ENCODE measurements at places on chromosomes 1 and 21.

GRCh38 chr1:162179121-162179520, 109.6 kb downstream of the NOS1AP start:
- no peak for DNase-seq

DNA sequence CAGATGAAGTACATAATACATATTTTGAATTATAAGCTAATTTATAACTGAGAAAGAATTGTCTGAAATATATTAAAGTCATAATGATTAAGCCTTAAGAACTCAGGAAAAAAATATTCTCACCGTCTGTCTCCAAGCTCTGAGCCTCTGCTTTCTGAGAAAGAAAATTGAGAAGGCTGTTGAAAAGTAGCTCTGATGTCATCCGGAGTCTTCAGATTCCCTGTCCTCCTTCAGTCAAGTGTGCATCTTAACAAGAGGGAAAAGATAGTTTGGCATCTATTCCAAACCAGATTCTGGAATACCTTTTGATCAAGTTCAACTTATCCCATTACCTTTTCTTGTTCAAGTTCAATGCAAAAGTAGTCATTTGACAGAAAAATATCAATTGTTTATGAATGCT, 50.6 kb downstream of the NRIP1 start:
- DNase-seq, result no peak

DNA sequence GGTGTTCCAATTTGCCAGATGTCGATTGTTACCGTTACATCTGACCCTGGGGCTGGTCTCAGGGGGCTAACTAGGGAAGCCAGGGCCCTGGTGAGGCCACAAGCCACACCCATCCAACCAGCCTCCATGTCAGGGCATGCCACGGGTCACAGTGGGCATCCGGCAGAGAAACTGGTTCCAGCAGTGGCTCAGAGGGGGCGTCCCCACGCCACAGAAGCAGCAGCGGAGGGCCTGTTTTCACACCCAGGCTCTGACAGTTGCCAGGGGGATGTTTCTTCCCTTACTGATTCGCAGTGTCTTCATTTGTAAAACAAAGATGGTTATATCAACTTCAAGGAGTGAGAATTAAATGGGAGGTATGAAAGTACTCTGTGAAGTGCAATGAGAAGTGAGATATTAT, 75.0 kb upstream of the COX20 start:
- no peak for DNase-seq

GRCh38 chr1:65289449-65289848, 19.9 kb upstream of the DNAJC6 start:
- DNase-seq, result no peak

DNA sequence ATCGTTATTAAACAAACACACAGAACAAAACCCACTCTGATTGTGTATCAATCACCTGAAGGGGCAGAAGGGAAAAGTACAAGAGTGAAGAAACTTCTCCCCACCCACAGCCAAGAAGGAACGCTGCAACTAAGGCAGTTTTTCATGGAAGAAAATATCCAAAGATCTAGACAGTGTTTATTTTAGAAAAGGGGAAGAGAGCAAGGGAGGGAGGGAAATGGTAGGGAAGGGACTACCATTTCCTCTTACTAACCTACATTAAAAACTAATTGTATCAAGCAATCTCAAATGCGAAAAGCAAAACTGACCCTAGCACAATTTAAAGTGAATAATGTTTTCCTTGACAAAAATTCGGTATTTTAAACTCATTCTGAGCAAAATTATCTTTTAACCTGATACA, 3.5 kb downstream of the NRIP1 start:
- DNase-seq, result no peak

- DNase-seq, result no peak
Measured at GRCh38 chr1:43592974-43593683, 56.8 kb upstream of the KDM4A start.

DNA sequence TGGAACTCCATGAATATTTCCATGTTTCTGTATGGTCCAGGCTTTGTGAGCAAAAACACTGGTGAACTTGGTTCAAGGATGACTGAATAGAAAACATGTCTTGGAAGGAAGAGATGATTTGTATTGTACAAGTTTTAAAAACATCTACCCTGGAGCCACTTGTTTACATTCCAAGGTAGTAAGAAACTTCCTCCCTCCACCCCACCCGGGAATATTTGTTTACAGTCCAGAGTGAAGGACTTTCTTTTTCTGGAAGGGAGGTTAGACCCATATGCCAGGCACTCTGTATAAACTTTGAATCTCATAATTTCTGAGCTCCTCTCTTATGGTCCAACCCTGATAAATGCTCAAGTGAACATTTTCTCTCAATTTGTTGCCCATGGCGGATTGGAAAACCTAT, 323.3 kb upstream of the LYPLAL1 start:
- DNase-seq, result no peak

DNA sequence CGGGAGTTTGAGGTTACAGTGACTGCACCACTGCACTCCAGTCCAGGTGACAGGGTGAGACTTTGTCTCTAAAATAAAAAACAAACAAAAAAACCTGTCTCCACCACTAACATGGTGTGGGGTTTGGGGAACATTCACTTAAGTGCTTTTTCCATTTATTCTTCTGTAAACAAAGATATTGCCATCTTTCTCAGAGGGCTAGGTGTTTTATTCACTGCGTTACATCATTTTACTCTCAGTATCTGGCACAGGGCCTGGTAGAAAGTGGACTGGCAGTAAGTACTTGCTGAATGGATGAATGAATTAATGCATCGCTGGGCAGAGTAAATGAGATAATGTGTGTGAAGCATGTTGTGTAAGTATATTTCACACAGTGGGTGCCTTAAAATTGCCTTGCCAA, 20.1 kb downstream of the KIAA0040 start:
- DNase-seq, result no peak

DNA sequence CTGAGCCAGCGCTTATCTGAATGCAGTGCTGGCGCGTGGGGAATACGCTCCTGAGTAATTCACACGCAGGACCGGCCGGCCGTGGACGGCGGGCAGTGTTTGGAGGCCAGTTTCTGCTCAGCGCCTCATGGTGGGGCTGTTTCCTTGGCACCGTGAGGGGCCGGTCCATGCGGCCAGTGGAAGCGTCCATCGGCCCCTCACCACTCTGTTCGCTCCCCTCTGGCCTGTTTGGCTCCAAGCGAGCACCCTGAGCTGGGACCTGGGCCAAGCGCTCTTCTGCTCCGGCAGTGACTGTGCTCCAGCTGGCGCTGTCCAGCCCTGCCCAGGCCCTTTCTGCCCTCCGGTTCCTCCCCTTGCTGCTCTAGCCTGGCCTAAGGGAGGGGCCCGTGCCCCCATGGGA, 16.3 kb upstream of the PLCH2 start:
- no peak for DNase-seq

- DNase-seq, result no peak
Measured at GRCh38 chr1:21896652-21897532, 40.2 kb downstream of the HSPG2 start.

GRCh38 chr1:191852907-191853306, 305.4 kb upstream of the RGS18 start:
- no peak for DNase-seq

- DNase-seq, result no peak
Measured at GRCh38 chr1:173869021-173869359, 810 bp downstream of the ZBTB37 start.

DNA sequence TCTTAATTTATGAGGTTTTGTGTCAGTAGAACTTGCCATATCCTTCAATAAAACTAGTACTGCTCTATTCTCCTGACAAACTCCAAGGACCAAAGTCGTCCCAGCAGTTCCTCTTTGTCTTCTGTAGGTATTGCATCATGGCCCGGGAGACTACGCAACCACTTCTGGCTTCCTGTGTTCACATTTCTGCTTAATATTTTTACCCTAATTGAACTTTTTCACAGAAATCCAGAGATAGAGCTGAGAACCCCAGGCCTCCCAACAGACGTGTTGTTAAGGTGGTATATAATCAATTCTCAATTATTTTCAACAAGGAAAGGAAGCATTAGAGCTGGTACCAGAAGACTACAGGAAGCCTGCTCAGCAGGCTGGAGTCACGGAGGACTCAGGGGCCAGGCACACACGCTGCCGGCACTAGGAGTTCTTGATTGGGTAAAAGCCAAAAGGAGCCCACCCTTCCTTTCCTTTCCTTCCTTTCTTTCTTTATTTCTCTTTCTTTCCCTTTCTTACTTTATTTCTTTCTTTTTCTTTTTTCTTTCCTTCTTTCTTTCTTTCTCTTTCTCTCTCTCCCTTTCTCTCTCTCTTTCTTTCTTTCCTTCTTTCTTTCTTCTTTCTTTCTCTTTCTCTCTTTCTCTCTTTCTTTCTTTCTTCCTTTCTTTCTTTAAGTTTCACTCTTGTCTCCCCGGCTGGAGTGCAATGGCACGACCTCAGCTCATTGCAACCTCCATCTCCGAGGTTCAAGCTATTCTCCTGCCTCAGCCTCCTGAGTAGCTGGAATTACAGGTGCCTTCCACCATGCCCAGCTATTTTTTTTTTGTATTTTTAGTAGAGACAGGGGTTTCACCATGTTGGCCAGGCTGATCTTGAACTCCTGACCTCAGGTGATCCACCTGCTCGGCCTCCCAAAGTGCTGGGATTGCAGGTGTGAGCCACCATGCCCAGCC, 173.7 kb downstream of the ZBTB18 start:
- DNase-seq, result no peak

- DNase-seq, result peak; percentile 86
Measured at GRCh38 chr1:110196917-110197765, 13.0 kb upstream of the KCNC4 start.

- DNase-seq, result no peak
Measured at GRCh38 chr21:42112857-42113256, 41.7 kb downstream of the UMODL1 start.

DNA sequence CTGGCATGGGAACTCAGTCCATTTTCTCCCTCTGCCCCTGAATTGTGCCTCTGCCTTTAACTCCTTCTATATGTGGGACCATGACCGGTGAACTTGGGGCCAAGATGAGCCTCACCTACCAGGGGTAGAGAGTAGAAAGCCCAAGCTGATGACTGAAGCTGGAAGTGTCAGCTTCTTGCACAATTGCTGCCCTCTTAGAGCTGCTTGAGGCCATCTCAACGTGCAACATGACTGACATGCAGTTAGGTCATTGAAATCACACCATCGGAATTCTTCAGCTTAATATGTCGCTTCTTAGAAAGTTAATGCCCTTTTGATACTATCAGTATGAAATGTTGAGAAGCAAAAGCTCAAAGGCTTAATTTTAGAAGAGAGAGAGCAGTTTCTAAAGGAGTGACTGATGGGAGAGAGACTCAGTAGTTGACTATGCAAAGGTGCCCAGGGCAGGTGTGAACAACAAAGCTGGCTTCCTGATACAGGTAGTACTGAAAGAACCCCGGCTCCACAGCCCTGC, 89.4 kb upstream of the UBE2U start:
- DNase-seq, result no peak

GRCh38 chr1:181483285-181484195, at the start of gene CACNA1E:
Gene CACNA1E (plus strand): TSS chr1:181483517. CDS start chr1:181483745, 228 bp downstream.
- no peak for DNase-seq

GRCh38 chr1:61395146-61395800, 312.9 kb downstream of the NFIA start:
- DNase-seq, result no peak

- no peak for DNase-seq
Measured at GRCh38 chr21:27831816-27832569, 865.1 kb upstream of the ADAMTS5 start.

DNA sequence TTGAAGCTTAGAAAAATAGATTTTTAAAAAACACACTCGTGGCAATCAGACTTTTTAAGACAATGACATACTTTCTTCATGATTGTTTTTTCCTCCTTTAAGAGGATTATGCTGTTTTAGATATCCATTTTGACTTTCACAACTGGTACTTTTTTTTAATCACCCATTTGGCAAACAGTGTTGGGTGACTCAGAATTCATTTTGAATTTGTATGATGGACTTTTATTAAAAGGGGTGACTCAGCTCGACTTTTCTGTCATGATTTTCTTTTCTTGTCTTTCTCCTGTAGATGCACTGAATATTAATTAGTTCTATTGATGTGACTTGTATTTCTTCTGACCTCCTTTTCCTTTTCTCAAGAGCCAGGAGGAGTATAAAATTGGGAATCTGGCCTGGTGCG, 44.7 kb downstream of the FMN2 start:
- no peak for DNase-seq

GRCh38 chr1:116961606-116962005, 40.0 kb upstream of the CD101 start:
- no peak for DNase-seq

DNA sequence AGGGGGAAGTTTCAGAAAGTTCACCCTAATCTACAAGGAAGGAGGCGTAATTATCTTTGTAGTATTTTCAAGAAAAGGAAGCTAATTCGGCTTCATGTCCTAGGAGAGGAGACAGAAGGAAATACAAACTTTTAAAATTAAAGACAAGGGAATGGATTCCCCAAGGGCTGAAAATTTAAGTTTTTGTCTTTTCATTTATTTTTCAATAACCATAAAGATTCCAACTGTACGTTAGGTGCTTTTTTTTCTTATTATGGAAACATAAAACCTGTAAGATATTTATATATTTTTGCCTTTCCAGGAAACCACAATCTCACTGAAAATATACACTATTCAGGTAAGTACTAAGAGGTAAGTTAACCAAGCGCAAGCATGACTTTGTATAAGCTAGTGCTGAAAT, at the start of gene OR2M3:
OR2M3 (plus strand) TSS at position 301 of the 400 bp plus-strand sequence. CDS start 5,803 bp downstream, outside the sequence.
- DNase-seq, result no peak

DNA sequence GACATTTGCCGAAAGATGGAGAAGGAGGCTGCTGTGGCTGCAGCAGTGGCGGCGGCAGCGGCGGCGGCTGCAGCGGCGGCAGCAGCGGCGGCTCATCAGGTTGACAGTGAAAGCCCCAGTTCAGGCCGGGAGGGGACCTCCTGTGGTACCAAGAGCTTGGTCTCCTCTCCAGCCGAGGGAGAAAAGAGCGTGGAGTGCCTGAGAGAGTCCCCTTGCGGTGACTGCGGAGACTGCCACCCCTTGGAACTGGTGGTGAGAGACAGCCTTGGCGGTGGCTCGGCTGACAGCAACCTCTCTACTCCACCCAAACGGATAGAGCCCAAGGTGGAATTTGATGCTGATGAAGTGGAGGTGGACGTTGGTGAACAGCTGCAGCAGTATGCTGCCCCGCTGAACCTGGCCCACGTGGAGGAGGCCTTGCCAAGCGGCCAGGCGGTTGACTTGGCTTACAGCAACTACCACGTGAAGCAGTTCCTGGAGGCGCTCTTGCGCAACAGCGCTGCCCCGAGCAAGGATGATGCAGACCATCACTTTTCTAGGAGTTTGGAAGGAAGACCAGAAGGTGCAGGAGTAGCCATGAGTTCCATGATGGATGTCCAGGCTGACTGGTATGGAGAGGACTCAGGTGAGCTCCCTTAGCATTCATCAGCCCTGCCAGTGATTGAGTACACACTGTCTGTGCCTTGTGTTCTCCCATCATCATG, 6.3 kb downstream of the ZBTB8B start:
- no peak for DNase-seq

DNA sequence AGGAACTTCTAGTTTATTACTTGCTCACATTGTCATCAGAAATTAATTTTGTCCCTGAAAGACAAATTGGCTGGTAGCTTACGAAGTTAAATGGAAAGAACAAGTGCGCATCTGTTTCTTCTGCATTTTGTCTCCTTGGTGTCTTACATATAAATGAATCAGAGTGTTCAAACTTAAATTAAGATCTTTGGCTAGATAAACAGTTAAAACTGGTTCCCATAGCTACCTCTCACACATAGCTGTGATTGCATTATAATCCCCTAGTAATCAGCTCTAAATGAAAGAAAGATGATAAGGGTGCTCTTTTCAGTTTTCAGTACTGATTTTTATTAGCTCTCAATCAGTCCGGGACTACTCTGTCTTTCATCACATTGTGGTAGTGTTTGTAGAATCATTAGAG, 124.2 kb upstream of the LMO4 start:
- no peak for DNase-seq

Measured in GM12892 (cell line).